ENCODE measurements at places on chromosomes 2 and 18.

DNA sequence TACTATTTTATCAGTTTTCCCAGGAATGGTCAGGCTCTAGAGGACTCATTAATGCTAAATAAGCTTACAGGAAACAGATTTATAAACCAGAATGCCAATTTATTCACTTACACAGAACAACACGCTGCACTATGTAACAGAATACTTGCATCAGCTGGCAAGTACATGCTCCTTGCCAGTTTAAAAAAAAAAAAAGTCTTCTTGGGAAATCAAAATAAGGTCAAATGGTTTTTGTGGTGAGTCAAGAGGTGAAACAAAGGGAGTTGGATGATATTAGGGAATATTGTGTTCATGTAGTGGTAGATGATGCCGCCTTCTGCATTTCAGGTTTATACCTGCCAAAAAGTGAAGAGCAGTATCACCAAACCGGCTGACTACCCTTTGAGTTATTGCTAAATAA is 1322.1 kb upstream of the ZEB2 start:
- no peak for DNase-seq

- no peak for DNase-seq
Observed at GRCh38 chr2:143952536-143952935, 567.4 kb downstream of the ZEB2 start.

GRCh38 chr2:206273905-206274304 is 558 bp upstream of the ZDBF2 start:
- DNase-seq = no peak

- DNase-seq = no peak
Observed at GRCh38 chr2:148987286-148987685, 51.2 kb upstream of the LYPD6B start.

- no peak for DNase-seq
Observed at GRCh38 chr2:217254111-217254510, 394.2 kb upstream of the TNP1 start.

- DNase-seq = peak; percentile 51
Observed at GRCh38 chr2:136131961-136132824, 14.2 kb upstream of the CXCR4 start.
